ENCODE measurements at places on chromosomes 12 and 14. TPM values are rescaled to one million over a fixed set of nuclear protein-coding genes. Genes with fewer than 3 reads are reported as not detected.

Gene OTOGL
- 0.18 TPM for total RNA-seq

Gene LRCOL1
- not detected for total RNA-seq

Gene LRRIQ1
- total RNA-seq = not detected

Gene SOX5
- total RNA-seq = 3.8 TPM

Gene TSPAN8
- 529 TPM for total RNA-seq

Gene OR4K2
- not detected for total RNA-seq

Gene SPIC
- total RNA-seq = not detected

Gene CLEC1B
- not detected for total RNA-seq

Gene LRTM2
- total RNA-seq = not detected

Gene EPYC
- total RNA-seq = not detected

Gene RIPK3
- 72.0 TPM for total RNA-seq

Gene NTF3
- not detected for total RNA-seq

Gene ACVRL1
- 62.2 TPM for total RNA-seq

Gene AGAP2
- 3.2 TPM for total RNA-seq

Gene TNFAIP2
- total RNA-seq = 29.8 TPM

Gene NRIP2
- total RNA-seq = not detected

Gene LRRC10
- total RNA-seq = not detected

Gene SLC10A1
- total RNA-seq = not detected

Gene NDUFB1
- 205 TPM for total RNA-seq

Gene ITPK1
- 155 TPM for total RNA-seq

Gene NID2
- 8.6 TPM for total RNA-seq

Gene RND1
- 2.2 TPM for total RNA-seq

Gene TCL1B
- total RNA-seq = not detected

Gene TAS2R19
- 4.3 TPM for total RNA-seq

Gene SNRNP35
- 35.1 TPM for total RNA-seq
